Tibial nerve (tissue), 4 donors: ENCODE measurements at places on chromosomes 3 and 15.
A peak's percentile ranks its signal among the peaks of the same experiment; 100 is the strongest.

- DNase-seq: peak; percentile 70
Measured at GRCh38 chr15:55993111-55993803, at the start of gene NEDD4. Gene NEDD4 (minus strand): TSS chr15:55993612. CDS start chr15:55993555, 57 bp downstream.

- no peak for DNase-seq
Measured at GRCh38 chr15:57647791-57648130, 56.1 kb downstream of the MYZAP start.

- DNase-seq: no peak
Measured at GRCh38 chr3:77189684-77190083, 149.8 kb downstream of the ROBO2 start.

DNA sequence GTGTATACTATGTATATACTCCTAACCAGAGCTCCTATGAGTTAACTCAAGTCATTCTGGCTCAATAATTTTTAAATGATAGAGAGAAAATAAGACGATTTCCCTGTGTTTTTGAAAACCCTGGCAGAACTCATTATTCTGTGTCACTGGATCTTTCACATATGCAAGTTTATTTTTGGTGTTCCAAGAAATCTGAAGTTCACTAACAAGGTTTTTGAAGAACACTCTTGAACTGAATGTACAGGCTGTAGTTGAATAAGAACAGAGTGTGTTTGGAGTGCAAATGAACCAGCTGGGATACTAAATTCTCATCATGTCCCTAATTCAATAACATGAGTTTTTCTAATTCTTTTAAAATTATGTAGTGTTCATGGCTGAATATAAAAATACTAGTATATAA, 466.9 kb upstream of the SUCLG2 start:
- DNase-seq: no peak

DNA sequence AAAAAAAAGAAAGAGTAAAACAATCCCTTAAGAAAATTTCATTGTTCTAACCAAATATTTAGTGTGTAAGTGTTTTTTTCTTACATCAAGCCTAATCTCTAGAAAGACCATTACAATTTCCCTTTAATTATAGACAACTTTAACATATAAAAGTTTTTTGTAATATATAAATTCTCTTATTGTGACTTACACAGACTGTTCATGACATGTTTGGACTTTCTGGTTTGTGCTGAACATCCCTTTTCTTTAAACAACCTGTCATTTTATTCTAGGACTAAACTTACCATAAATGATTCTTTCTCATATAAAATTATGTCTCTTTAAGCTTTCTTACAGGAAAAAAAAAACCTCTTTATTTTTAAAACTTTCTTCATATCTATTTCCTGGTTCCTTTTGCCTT, 13.0 kb upstream of the BTLA start:
- DNase-seq: no peak

DNA sequence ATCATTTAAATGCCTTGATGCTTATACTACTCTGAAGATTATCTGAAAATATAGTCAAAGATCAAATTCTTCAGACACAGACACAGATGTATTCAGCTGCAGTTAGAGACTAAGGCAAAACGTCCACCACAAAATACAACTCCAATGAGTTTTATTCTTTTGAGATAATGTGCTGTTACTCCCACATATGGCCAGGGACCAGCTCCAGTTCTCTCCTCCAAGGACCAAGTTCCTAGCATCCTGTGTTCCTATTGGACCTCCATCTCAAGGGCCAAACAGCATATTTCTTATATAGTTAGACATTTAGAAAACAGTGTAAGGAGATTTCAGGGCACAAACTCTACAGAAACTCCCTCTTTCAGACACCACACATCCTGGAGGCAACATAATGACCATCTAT, 27.1 kb downstream of the IP6K1 start:
- DNase-seq: no peak

DNA sequence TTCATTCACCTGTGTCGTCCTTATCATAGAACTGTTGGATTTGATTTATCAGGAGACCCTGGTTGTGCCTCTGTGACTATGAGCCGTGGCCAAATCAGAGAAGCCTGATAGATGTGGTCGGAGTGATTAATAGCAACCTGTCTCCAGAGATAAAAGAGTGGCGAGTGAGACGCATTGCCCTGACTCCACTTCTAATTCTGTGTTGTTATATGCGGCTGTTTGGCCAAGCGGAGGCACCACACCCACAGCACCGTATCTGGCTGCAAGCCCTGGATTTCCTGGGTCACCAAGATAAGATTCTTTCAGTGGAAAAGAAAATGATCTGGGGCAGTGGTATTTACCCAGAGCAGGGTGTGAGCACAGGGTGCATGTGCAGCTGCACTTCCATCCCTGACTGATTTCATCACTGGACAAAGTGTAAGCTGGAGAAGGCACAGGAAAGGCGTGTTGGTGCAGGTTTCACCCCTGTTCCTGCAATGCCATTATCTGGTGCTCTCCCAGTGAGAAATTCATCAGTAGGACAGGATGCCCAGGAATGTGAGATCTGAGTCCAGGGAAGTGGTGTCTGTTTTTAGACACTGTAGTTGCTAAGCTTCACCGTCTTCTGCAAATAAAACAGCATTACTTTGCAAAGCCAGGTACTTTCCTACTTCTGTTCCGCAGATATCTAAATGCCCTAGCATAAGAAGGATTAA, 84.6 kb downstream of the CD47 start:
- no peak for DNase-seq
